ENCODE measurements at places on chromosomes 12 and 14. TPM values are rescaled to one million over a fixed set of nuclear protein-coding genes. Genes with fewer than 3 reads are reported as not detected.

DNA sequence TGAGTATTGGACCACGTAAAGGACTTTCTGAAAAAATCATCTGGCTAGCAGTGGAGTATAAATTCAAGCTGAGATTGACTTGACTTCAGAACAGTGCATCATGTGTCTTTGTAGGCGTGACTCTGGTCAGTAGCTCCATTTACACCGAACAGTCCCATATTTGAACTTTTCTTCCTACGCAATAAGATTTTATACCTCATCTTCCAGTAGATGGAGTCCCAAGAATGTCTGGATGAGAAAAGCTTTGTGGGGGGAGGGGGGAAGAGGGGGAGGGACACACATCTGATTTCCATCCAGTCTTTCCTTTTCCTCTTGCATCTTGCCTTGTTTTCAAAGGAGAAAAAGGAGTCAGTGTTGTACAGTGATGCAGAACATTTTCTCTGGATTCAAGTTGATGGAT, 241.0 kb downstream of the EMP1 start:
- no peak for DNase-seq

GRCh38 chr12:108237272-108237671, 101.8 kb downstream of the CMKLR1 start:
- no peak for DNase-seq

ART4 gene
- polyA plus RNA-seq: not detected

KCNH3 gene
- polyA plus RNA-seq: 1.4 TPM

PLEKHH1 gene
- polyA plus RNA-seq: not detected

C14orf39 gene
- polyA plus RNA-seq: not detected

GRCh38 chr12:128033473-128033872, 233.5 kb upstream of the TMEM132C start:
- DNase-seq: no peak

DCN gene
- polyA plus RNA-seq: not detected

- no peak for DNase-seq
Measured at GRCh38 chr12:65605019-65605418, 219.3 kb upstream of the HMGA2 start.

DNA sequence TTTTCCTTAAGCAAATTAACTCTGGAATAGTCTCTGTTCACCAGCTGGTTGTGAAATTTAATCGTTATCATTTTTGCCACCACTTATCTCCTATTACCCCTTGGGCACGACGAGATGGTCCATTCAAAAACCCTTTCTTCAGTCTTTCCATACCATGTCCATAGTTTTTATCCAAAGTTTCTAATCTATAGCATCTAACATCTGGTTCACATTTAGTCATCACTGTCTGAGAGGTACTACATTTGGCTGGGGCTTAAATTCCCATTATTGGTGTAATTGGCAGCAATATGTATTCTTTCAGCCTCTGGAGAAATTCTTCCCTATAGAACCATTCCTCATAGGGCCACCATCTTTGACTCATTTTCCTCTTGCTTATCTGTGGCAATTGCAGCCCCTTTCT, 163.5 kb downstream of the CCER1 start:
- no peak for DNase-seq

DIO2 gene
- not detected for polyA plus RNA-seq

DNA sequence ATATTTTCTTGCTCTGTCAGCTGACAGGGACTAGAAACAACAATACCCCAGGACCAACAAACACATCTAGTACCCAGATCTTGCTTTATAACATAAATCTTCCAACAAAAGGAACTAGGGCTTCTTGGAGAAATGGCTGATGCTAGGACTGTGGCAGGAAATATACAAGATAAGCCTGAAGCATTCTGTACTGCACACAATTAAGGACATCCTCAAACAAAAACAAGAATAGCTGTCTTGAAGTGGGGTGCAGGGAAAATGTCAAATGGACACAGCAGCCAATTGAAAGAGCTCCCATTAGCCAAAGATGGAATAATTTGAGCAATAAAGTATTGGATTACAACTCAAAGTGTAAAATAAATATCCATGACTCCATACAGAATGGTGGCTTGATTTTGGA, 50.0 kb downstream of the LGMN start:
- DNase-seq: no peak
